Amygdala (tissue), 56 donors: ENCODE measurements at places on chromosomes 4 and X.

GRCh38 chr4:7787681-7788141 lies 151.9 kb downstream of the AFAP1 start:
- DNase-seq = no peak

DNA sequence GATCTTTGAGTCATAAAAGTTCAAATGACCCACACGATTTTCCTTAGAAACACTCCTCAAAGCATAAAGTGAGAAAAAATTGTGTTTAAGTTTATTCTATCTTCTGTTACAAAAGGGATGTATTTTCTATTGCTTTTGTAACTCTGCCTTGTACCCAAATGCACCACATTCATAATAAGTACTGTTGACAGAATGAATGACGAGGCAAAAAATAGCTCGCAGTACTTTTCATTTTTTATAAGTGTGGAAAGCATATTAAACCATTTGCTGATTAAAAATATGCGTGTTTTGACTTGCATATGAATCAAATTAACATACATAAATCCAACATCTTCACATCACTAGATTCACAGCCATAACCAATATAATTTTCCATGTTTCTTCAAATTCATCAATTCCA lies 11.2 kb upstream of the TSPAN5 start:
- DNase-seq = no peak

GRCh38 chr4:176538217-176538925 lies 218.6 kb downstream of the SPCS3 start:
- DNase-seq = no peak

DNA sequence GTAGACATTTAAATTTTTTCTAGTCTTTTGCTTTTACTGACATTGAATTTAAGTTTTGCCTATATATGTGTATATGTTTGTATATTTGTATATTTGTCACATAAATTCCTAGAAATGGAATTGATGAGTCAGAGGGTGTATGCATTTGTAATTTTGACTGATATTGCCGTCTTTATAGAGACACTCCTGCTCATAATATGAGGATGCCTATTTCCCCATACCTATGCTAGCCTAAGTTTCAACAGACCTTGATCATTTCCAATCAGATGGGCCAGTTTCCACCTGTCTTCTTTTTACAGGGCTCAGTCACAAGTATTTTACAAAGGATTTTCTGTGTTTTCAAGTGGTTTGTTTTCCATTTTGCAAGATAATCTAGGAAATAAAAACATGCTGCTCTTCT lies 10.8 kb downstream of the PDLIM5 start:
- no peak for DNase-seq
